Left lung (tissue), 14 donors: ENCODE measurements at places on chromosomes 5 and 9. TPM values are rescaled to one million over a fixed set of nuclear protein-coding genes. Genes with fewer than 3 reads are reported as not detected.

DNA sequence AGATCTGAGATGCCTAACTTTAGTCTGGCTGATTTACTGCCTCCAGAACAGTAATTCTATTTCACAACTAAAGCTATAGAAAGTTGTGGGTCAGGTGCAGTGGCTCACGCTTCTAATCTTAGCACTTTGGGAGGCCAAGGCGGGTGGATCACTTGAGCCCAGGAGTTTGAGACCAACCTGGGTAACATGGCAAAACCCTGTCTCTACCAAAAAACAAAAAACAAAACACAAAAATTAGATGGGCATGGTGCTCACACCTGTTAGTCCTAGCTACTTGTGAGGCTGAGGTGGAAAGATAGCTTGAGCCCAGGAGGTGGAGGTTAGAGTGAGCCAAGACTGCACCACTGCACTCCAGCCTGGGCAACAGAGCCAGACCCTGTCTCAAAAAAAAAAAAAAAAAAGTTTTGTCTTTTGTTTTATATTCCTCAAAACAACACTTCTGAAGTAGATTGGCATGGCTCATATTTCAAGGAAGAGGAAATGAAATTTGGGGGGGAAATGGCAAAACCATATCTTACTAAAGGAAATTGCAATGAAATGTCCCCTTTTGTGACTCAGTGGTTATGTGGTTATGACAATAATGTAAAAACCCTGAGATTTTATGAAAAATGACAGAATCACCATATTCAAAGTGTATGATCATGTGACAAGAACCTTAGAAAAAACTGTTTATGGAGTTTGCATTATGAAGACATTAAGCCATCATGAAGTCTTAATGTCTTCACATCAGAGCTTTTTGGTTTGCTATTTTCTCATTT is 16.2 kb downstream of the FNBP1 start:
- no peak overlapping the region for H3K4me3 ChIP-seq
- no peak overlapping the region for H3K27ac ChIP-seq
- no peaks in the 10 kb centered on the region for H3K4me1 ChIP-seq

GRCh38 chr9:15156241-15156640 is 150.8 kb downstream of the TTC39B start:
- H3K4me3 ChIP-seq, result no peak overlapping the region
- no peaks in the 10 kb centered on the region for H3K36me3 ChIP-seq
- H3K4me1 ChIP-seq, result no peaks in the 10 kb centered on the region

GRCh38 chr9:16873126-16873802 is 2.8 kb upstream of the BNC2 start:
- no peak for DNase-seq
- no peaks in the 10 kb centered on the region for H3K27me3 ChIP-seq
- H3K4me1 ChIP-seq, result peaks cover 16% of the 10 kb centered on the region
- no peak overlapping the region for H3K27ac ChIP-seq
- no peaks in the 10 kb centered on the region for H3K36me3 ChIP-seq
- no peak overlapping the region for H3K4me3 ChIP-seq

NAIF1 gene
- polyA plus RNA-seq, result 11.5 TPM

DNA sequence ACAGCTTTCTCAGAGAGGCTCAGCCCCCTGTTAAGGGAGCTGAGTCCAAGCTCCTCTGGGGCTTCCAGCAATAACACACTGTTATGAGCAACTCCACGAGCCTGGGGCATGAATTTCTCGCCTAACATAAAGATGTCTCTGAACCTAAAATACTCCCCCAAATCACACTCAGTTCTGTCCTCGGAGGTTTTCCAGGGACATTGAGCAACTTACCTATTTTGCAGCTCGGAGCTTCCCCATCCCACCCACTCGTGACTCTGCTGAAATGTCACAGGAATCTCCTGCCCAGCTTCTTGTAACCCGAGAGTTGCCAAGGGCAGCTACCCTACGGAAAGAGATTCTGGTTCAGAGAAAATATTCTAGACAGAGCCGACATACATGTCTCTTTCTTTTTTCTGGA is 47.1 kb upstream of the SMIM23 start:
- no peak overlapping the region for H3K4me3 ChIP-seq
- DNase-seq, result no peak
- H3K4me1 ChIP-seq, result peaks cover 11% of the 10 kb centered on the region
- no peaks in the 10 kb centered on the region for H3K36me3 ChIP-seq

ATP10B gene
- 0.24 TPM for polyA plus RNA-seq

SPINK9 gene
- polyA plus RNA-seq, result 0.87 TPM

DAB2 gene
- polyA plus RNA-seq, result 96.8 TPM

DNA sequence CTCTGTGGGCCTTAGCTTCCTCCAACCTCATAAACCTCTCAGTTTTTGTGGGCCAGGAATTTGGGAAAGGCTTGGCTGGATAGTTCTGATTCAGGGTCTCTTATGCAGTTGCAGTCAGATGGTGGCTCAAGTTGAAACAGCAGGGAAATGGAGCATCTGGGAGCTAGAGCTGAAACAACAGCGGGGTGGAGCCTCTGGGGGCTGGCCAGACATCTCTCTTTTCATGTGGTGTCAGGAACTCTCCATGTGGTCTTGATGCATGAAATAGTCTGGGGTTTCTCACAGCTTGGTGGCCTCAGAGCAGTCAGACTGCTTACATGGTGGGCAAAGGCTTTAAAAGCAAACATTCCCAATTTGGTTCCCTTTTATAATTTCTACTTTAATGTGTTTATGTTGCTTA is 13.5 kb downstream of the ZNF346 start:
- no peaks in the 10 kb centered on the region for H3K27me3 ChIP-seq
- H3K4me1 ChIP-seq, result no peaks in the 10 kb centered on the region
- DNase-seq, result no peak
- H3K36me3 ChIP-seq, result peaks cover 10% of the 10 kb centered on the region

DNA sequence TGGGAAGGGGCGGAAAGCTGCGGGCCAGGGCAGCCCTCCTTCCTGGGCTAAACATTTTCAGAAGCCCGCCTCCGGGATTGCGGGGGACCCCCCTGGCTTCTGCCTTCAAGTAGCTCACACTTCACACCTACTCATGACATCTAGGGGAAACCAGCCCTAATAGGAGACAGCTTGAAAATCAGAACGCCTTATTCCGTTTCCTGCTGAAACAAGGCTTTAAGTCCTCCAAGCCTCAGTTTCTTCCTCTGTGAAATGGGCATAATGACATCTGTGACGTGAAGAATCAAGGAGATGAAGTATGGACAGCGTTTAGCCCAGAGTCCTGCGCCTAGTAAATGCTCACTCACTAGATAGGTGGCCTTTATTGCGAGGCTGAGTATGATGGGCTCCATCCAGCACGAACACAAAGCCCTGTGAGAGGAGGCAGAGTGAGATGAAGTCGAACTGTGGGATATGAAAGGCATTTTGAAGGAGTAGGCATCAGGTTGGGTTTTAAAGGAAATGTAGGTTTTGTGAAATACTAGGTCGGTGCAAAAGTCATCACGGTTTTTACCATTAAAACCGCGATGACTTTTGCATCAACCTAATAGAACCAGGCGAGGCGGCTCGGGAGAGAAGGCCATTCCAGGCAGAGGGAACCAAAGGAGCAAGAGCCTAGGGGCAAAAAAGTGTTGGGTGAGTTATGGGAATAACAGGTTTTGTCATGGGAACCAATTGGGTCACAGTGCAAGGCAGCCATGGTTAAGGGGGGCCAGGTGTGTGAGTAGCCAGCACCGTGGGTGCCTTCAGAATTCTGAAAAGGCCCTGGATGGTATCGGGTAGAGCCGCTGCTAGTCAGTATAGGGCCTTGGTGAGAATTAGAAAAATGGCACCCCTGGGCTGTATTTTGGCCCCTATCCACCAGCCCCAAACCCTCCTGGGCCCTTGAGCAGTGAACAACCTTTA is 1.0 kb upstream of the TSC1 start:
- H3K27ac ChIP-seq, result peak overlapping the region; percentile 97
- DNase-seq, result no peak
- H3K27me3 ChIP-seq, result no peaks in the 10 kb centered on the region
- H3K36me3 ChIP-seq, result no peaks in the 10 kb centered on the region
- peaks cover 12% of the 10 kb centered on the region for H3K4me1 ChIP-seq

DNA sequence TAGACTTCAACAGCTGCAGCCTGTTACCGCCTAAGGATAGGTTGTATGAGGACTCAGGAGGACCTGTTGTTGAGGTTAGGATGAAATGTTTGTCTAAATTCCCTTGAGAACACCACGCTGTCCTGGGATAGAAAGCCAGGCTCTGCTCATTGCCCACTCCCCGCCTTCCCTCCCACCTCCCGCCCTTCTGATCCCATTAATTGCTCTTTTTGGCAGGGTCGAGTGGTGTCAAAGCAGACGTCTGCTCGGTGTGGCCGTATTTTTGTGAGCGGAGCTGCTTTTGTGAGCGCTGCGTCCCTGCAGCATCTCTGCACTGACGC is 62.3 kb downstream of the SPATA31C2 start:
- no peak for DNase-seq
- peak overlapping the region; percentile 49 for H3K4me3 ChIP-seq
- peak overlapping the region; percentile 75 for H3K27ac ChIP-seq

DNA sequence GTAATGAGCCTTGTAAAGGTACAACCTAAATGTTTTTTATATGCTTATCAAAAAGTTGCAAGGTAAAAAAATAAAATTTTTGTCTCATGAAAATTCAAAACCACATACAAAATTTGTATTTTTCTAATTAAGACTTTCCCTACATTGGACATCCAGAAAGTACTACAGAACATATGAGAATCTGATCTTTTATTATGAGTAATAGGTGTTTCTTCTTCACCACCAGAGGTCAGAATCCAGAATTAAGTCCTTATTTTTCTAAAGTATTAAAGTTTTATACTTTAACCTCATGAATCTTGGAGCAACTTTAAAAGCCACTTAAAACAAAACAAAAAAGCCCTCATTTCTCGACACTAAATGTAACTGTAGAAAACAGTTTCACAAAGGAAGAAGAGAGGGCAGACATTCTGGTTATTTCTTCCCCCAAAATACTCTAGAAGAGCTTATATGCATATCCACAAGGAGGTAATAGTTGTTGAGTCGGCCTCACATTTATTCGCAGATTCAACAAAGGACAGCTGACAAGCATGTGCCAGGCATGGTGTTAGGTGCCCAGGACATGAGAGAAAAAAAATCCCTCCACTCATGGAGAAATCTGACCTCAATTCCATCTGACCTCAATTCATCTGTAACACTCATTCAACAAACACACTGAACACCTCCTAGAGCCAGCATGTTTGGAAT is 69.3 kb downstream of the MLLT3 start:
- H3K36me3 ChIP-seq, result no peaks in the 10 kb centered on the region
- no peak overlapping the region for H3K4me3 ChIP-seq
- H3K27me3 ChIP-seq, result no peaks in the 10 kb centered on the region
- peaks cover 12% of the 10 kb centered on the region for H3K4me1 ChIP-seq
- no peak overlapping the region for H3K27ac ChIP-seq

DNA sequence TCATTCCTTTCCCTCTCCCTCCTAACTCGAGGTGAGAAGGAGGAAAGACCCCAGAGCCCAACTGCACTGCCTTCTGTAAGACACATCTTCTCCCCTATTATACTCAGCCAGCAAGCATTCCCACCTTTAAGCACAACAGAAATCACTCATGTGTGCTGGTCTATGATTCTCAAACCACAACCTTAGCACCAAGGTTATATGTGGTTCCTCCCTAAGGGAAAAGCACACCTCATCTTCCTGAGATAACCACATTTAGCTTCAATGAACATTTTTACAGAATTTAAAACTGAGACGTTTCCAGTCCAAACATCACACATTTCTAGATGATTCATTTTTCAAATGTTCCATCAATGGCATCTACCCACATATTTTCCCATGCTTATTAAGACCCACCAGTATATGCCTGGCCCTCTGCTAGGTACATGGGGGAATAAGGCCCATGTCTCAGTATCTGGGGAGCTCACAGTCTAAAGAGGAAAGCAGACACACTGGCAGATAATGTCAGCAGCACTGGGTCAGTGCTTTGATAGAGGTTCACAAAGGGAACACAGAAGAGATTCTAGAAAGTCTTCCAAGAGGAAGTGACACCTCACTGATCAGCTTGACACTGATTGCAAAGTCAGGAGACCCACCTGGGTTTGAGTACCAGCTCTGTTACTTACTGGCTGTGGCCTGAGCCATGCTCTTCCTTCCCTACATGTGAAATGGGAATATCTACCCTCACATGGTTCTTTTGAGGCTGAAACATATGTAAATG is 245.4 kb downstream of the DENND1A start:
- H3K36me3 ChIP-seq, result no peaks in the 10 kb centered on the region
- peaks cover 12% of the 10 kb centered on the region for H3K4me1 ChIP-seq
- H3K27me3 ChIP-seq, result no peaks in the 10 kb centered on the region
- DNase-seq, result no peak
- H3K27ac ChIP-seq, result no peak overlapping the region
- H3K4me3 ChIP-seq, result no peak overlapping the region

DNA sequence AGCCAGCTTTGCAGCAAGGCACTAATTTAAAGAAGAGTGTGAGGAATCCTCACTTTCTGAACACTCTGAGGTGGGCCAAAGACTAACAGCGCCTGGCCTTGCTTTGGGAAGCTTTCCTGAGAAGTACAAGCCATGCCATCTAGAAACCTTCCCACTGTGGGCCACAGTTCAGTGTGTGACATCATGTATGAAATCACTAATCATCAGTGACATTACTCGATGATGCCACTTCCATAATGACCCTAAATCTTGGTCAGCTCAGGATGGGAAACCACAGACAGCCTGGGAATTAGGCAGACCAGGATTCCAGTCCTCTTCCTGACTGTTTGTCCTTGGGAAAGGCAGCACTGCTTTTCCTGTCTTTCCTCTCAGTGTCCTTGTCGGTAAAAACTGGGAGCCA is 54.2 kb upstream of the HSPA9 start:
- H3K36me3 ChIP-seq, result no peaks in the 10 kb centered on the region
- H3K4me3 ChIP-seq, result no peak overlapping the region
- H3K27ac ChIP-seq, result no peak overlapping the region
- DNase-seq, result no peak
- no peaks in the 10 kb centered on the region for H3K27me3 ChIP-seq

DPYSL3 gene
- polyA plus RNA-seq, result 71.3 TPM

- no peaks in the 10 kb centered on the region for H3K36me3 ChIP-seq
- H3K4me1 ChIP-seq, result no peaks in the 10 kb centered on the region
- no peak for DNase-seq
Observed at GRCh38 chr9:32442433-32442832, 58.0 kb downstream of the ACO1 start.

PCDH12 gene
- 42.7 TPM for polyA plus RNA-seq

- H3K36me3 ChIP-seq, result no peaks in the 10 kb centered on the region
- H3K27me3 ChIP-seq, result no peaks in the 10 kb centered on the region
Observed at GRCh38 chr5:53256746-53257145, 147.2 kb upstream of the MOCS2 start.

DNA sequence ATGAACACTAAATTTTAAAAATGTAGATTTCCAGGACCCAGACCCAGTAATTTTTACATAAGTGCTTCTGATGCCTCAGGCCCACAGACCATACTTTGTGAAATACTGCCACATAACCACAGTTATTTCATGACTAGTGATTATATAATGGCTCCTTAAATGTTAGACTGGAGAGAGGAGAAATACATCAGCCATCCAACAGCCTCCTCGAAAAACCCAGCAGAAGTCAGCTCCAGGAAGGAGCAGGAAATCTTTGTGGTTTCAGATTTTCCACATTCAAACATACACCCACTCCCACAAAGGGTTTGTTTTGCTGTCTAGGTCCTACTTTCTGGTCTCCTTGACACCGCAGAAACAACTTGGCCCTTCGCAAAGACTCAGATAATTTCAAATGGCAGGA is 455.2 kb downstream of the DTWD2 start:
- no peak overlapping the region for H3K4me3 ChIP-seq
- H3K27ac ChIP-seq, result no peak overlapping the region
- H3K36me3 ChIP-seq, result no peaks in the 10 kb centered on the region
- no peaks in the 10 kb centered on the region for H3K27me3 ChIP-seq
- no peaks in the 10 kb centered on the region for H3K4me1 ChIP-seq

RACK1 gene
- polyA plus RNA-seq, result 3,060 TPM
